ENCODE measurements at places on chromosomes 5 and 9.

DNA sequence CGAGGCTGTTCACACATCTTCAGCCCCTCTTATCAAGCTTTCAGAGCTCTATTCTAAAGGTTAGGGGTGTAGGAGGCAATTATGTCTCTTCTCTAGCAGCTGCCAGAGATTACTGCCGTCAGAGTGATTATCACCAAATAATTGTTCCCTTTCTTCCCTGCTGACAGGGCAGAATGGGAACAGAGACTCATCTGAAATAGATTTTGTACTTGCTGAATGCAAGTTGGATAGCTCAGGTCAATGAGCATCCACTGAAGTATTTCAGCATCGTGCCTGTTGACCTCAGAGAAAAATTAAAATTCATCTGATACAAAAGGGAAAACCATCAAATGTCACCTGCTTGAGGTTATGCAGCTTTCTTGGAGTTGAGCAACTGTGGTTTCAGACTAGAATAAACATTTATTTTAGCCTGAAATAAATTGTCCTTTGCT lies 213.7 kb upstream of the MAP3K1 start:
- DNase-seq, result no peak

- no peak for DNase-seq
Measured at GRCh38 chr5:164097749-164098148, 592.3 kb downstream of the MAT2B start.

GRCh38 chr9:93304574-93305496 lies 120.9 kb downstream of the WNK2 start:
- no peak for DNase-seq

- DNase-seq, result peak; percentile 74
Measured at GRCh38 chr5:10288592-10289219, 19.0 kb downstream of the CMBL start.

GRCh38 chr5:135360278-135361274 lies 38.5 kb downstream of the MACROH2A1 start:
- no peak for DNase-seq

DNA sequence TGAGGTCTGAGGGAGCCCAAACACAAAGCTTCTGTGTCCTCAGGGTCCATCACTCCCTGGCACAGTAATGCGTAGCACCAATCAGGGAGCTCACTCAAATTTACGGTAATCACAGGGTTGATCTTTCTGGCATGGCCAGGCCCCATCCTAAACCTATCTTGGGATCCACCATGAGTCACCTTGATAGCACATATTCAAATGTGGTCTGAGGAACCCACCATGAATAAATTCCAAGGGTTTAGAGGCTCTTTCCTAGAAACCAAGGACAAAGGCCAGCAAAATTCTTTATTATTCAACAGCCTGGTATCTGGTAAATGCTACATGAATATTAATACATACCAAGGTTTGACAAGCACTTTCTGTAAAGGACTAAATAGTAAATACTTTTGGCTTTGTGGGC lies 254.5 kb downstream of the TLR4 start:
- DNase-seq, result no peak

DNA sequence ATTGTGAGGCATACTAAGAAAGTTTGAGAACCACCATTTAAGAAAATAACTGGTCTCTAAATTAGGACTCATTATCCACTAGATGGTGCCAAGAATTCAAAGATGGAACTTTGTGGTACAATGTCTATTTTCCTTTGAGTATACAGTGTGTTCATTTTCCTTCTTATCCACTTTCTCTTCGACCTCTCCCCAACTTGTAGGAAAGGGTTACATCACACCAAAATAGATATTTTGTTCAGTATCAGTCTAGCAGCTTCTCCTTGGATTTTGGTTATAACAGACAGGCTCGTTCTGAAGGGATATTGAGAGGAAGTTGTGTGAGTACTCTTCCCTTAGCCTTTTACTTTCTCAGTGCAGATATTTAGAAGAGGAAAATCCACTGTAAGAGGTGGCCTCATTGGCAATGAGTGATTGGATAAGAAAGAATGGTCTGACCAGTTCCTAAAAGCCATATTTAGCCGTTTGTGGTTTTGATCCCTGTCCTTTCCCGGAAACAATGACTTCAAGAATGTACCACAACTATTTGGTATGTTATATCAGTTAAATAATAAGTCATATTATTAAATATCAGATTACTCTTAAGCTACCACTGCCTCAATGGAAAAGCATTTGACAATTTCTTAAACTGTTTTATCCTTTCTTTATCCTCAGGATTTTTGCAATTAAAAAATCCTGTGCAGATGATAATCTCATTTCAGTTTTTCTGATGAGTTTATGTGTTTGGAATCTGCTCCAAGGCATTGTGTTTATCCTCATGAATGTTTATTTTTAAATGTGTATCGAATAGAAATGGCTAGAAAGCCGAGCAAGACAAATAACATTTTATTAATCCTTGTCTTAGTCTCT lies 69.0 kb upstream of the GRAMD2B start:
- no peak for DNase-seq

DNA sequence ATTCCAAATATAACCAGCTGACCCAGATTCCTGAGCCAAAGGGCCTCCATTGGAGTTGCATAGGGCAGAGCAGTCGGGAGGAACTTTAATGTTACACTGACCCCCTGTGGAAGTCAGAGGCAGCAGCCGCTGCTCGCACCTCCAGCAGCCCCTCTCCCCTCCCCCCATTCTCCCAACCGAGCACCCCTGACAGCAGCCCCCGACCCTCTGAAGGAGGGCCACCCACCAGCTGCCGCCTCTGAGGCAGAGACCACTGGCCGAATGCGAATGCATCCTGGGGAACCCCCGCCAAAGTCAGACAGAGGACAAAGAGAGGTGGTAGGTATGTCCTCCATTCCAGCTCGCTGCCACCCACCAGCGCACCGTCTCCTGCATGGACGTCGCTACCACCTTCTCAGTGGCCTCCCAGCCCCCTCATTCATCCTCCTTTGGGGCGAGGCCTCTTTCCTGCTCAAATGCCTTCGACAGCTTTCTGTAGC lies 231.0 kb downstream of the CDK5RAP2 start:
- DNase-seq, result no peak

GRCh38 chr9:73199886-73200285 lies 48.2 kb downstream of the ANXA1 start:
- DNase-seq, result no peak

GRCh38 chr9:105278751-105279150 lies 34.3 kb downstream of the SLC44A1 start:
- DNase-seq, result no peak

GRCh38 chr9:91160181-91160580 lies 201.5 kb downstream of the AUH start:
- no peak for DNase-seq

DNA sequence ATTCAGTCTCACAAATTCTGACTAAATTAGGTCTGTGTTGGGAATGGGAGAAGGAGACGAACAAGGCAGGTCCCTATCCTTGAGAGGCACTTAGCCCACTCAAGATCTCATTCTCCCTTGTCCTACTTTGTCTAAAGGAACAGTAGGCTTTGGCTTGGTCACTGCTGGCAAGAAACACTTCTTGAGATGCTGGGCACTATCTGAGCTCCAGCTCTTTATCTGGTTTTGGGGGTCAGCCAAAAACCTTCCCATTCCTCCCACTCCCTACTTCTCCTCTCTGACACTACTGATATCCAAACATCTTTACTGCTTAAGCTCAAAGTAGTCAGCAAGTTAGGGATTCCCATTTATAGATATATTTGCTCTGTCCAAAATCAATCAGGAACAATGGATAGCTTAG lies 155.2 kb downstream of the MAPKAP1 start:
- no peak for DNase-seq

- no peak for DNase-seq
Measured at GRCh38 chr9:89781838-89782540, 177.2 kb downstream of the GADD45G start.

- DNase-seq, result no peak
Measured at GRCh38 chr5:134873494-134873893, 677 bp upstream of the TXNDC15 start.

- no peak for DNase-seq
Measured at GRCh38 chr5:100706776-100707175, 171.6 kb downstream of the FAM174A start.

DNA sequence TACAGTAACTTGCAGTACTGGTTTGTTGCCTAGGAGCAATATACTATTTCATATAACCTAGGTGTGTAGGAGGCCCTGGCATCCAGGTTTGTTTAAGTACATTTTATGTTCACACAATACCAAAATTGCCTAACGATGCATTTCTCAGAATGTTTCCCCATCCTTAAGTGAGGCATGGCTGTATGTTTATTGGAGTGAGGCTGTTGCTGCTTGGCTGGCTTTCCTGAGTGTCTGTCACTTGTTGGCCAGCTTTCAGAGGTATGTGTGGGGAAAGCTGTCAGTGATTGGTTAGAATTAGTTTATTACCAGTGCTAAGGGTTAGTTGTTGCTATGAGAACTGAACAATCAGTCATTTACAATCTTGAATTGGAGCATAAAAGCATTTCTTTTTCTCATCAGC lies 154.1 kb upstream of the CDH12 start:
- no peak for DNase-seq

DNA sequence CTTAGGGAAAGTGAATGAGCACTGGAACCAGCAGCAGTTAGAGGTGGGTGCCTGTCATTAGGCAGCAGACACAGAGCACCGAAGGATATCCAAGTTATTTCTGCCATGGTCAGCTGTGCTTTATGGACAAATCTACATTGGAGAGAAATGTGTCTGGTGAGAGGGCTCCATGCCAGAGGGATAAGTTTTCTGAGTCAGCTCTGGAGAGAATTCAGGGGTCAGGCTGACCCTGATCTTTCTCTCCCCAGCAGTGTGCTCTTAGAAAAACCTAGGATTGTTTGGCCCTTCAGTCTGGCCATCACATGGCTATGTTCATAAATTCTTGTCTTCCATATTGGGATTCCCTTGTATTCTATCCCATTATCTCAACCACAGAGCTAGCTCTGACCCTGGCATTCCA lies 8.9 kb upstream of the IL17B start:
- no peak for DNase-seq

- no peak for DNase-seq
Measured at GRCh38 chr9:34689116-34689470, 2.0 kb downstream of the CCL19 start.

DNA sequence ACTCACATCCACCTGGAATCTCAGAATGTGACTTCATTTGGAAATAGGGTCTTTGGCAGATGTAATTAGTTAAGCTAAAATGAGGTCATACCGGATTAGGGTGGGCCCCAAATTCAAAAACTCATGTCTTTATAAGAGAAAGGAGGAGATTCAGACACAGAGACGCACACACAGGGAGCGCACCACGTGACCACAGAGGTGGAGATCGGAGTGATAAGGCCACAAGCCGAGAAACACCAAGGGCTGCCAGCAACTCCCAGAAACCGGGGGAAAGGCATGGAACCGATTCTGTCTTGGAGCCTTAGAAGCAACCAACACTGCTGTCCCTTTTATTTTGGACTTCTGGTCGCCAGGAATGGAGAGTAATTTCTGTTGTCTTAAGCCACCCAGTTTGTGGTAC lies 31.8 kb upstream of the LMX1B start:
- DNase-seq, result no peak

GRCh38 chr9:127096208-127096607 lies 26.2 kb downstream of the ANGPTL2 start:
- DNase-seq, result no peak

DNA sequence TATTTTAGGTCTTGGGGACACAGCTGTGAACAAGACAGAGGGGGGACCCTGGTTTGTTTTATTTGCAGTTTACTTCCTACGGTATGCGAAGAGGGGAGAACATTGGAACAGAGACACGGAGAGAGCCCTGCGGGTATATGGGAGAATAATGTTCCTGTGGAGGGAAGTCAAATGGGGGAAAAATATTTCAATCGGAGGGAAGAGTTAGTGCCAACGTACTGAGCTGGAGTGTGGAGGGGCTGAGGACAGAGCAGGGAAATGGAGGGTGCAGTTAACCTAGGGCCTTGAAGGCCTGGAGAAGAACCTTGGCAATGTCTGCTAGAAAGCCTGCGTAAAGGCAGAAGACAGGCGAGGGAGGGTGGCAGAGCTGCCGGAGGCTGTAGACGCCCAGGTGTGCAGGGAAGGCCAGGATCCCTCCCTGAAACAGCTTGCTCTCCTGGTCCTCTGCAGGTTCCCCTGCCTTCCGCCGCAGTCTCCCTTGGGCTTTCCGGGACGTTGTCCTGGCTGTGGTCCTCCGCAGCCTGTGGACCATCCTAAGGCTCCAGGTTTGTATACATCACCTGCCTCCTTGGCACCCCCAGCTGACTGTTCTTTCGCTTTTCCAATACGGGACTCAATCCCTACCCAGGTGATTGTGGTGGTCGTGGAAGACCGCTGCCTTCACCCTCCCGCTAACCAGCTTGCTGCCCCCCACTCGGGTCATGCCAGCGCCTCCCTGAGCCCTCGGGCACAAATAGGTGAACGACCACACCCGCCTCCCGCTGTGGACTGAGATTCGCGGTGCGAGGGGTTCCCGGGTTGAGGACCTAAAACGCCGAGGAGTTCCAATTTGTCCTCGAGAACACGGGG lies 1.9 kb upstream of the RACK1 start:
- DNase-seq, result no peak

- DNase-seq, result no peak
Measured at GRCh38 chr9:22065431-22066200, 56.5 kb upstream of the CDKN2B start.

All from NCI-H524 treated with DMSO at 0.1 percent for 48 hours (cell line).